Activated T-helper 1 cell treated with anti-CD3 and anti-CD28 coated beads, Interleukin-12 subunit alpha, Interleukin-12 subunit beta, Interleukin-2, Interleukin-4 antibody, amounts not matched to agents 30 ng/mL and 10 ng/mL and 1 ng/mL, durations not matched to agents 14 hours and 24 hours and 36 hours (primary cell): ENCODE measurements at places on chromosomes 5 and 9. TPM values are rescaled to one million over a fixed set of nuclear protein-coding genes. Genes with fewer than 3 reads are reported as not detected.

- DNase-seq: no peak
- no peak overlapping the region for H3K27ac ChIP-seq
- peaks cover 15% of the 10 kb centered on the region for H3K4me1 ChIP-seq
- H3K27me3 ChIP-seq: peaks cover 20% of the 10 kb centered on the region
Observed at GRCh38 chr5:132788990-132789886, 12.2 kb upstream of the SEPTIN8 start.

GRCh38 chr5:104370523-104370922 lies 807.9 kb upstream of the NUDT12 start:
- no peak overlapping the region for H3K4me3 ChIP-seq
- no peaks in the 10 kb centered on the region for H3K36me3 ChIP-seq
- H3K27me3 ChIP-seq: no peaks in the 10 kb centered on the region
- H3K27ac ChIP-seq: no peak overlapping the region
- DNase-seq: no peak

DNA sequence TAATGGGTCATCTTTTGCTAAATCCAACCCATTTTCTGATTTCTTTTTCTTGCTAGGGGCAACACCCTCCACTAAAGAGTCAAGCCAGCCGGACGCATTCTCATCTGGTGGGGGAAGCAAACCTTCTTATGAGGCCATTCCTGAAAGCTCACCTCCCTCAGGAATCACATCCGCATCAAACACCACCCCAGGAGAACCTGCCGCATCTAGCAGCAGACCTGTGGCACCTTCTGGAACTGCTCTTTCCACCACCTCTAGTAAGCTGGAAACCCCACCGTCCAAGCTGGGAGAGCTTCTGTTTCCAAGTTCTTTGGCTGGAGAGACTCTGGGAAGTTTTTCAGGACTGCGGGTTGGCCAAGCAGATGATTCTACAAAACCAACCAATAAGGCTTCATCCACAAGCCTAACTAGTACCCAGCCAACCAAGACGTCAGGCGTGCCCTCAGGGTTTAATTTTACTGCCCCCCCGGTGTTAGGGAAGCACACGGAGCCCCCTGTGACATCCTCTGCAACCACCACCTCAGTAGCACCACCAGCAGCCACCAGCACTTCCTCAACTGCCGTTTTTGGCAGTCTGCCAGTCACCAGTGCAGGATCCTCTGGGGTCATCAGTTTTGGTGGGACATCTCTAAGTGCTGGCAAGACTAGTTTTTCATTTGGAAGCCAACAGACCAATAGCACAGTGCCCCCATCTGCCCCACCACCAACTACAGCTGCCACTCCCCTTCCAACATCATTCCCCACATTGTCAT lies 72.0 kb downstream of the NUP214 start:
- H3K36me3 ChIP-seq: peaks cover 39% of the 10 kb centered on the region
- H3K27me3 ChIP-seq: no peaks in the 10 kb centered on the region
- no peak for DNase-seq

- no peak for DNase-seq
- H3K4me1 ChIP-seq: no peaks in the 10 kb centered on the region
Observed at GRCh38 chr5:45491368-45491767, 204.8 kb downstream of the HCN1 start.

The PCDHA1 gene
- not detected in 2 replicates for total RNA-seq

The IGFBPL1 gene
- not detected in 2 replicates for total RNA-seq

The VCP gene
- total RNA-seq: 334 and 353 TPM in 2 replicates

The LCN9 gene
- total RNA-seq: not detected in 2 replicates
